ENCODE measurements at places on chromosomes 11 and 22. TPM values are rescaled to one million over a fixed set of nuclear protein-coding genes. Genes with fewer than 3 reads are reported as not detected.

- no peak for DNase-seq
These were observed 125.8 kb downstream of the RASSF10 start for GRCh38 chr11:13134886-13135285.

- DNase-seq: no peak
These were observed 227.4 kb downstream of the CSNK2A3 start for GRCh38 chr11:11125618-11126017.

DNA sequence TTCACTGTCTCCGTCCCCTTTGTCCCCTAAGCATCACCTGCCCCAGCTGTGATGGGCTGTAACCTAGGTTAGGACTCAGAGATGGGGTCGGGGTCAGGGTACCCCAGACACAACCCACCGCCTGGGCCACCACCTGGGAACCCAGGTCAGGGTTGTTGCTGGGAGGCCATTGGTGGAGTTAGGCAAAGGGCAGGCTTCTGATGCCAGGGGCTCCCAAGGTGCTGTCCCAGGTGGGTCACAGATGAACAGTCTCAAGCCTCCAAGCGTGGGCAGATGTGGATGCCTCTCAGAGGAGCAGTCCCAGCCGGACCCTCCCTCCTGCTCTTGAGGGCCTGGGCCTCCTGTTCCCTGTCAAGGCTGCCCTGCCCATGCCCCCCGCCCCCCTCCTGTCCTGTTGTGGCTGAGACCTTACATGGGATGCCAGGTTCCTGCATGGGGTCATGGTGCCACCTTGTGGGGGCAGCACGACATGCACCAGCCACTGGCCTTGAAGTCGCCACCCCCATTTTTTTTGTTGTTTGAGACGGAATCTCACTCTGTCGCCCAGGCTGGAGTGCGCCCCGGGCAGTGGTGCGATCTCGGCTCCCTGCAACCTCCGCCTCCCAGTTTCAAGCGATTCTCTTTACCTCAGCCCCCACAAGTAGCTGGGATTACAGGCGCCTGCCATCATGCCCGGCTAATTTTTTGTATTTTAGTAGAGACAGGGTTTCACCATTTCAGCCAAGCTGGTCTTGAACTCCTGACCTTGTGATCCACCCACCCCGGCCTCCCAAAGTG is 12.1 kb downstream of the GATD1 start:
- peak; percentile 82 for DNase-seq

GRCh38 chr22:37420686-37421467 is 6.4 kb downstream of the ELFN2 start:
- DNase-seq: no peak

DNA sequence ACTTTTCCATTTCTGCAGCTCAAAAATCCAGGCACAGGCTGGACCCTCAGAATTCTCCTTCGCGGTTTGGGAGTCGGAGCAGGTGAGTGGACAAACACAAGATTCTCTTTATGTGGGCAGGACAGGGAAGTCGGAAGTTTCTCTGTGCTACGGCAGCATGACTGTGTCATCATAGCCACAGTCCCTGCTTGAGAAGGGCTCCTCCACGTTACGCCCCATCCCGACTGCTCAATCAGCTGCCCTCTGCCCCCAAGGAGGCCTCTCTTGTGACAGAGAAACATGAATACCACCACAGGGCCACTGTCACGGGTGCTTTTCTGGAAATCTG is 89.0 kb upstream of the SHISAL1 start:
- DNase-seq: no peak

GRCh38 chr11:2760196-2760871 is 60.5 kb upstream of the KCNQ1OT1 start:
- DNase-seq: peak; percentile 36

DNA sequence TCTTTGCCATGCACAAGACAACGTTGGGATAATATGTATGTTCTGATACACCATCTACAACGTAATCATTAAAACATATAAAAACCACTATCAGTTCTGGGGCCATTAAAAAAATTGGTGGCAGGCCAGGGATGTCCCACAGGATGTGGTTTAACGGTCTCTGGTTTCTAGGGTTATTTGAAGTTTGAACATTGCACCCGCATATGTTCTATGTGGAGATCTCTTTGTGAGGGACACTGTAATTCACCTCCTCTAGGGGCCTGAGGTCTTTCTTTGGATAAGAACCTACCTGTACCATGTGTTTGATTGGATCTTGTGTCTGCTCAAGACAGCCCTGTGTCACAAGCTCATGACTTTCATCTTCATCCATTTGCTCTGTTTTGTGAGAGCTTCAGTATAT is 73.2 kb downstream of the GGTLC2 start:
- DNase-seq: no peak

DNA sequence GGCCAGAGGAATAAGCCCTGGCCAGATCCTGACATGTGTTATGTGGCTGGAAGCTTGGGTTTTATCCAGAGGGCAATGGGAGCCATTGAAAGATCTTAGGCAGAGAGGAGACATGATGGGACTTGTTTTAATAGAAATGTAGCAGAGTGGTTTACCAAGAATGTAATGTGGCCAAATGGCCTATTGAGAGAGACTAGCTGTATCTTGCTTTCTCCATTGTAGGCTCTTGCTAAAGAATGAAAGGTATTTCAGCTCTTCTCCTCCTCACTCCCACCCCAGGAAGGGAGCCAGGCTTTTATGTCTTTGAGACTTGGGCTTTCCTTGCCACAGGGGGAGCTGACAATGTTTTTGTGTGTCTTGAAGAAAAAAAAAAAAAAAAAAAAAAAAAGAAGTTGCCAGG is 82.3 kb downstream of the TRIM29 start:
- no peak for DNase-seq

- DNase-seq: no peak
These were observed 39.4 kb downstream of the GNB1L start for GRCh38 chr22:19815093-19815822.

GRCh38 chr11:61851113-61851899 is 23.2 kb downstream of the FADS2 start:
- no peak for DNase-seq

- DNase-seq: no peak
These were observed 141.3 kb downstream of the GRIK4 start for GRCh38 chr11:120652705-120653335.

- no peak for DNase-seq
These were observed 70.9 kb downstream of the ADAMTS15 start for GRCh38 chr11:130519128-130519932.

DNA sequence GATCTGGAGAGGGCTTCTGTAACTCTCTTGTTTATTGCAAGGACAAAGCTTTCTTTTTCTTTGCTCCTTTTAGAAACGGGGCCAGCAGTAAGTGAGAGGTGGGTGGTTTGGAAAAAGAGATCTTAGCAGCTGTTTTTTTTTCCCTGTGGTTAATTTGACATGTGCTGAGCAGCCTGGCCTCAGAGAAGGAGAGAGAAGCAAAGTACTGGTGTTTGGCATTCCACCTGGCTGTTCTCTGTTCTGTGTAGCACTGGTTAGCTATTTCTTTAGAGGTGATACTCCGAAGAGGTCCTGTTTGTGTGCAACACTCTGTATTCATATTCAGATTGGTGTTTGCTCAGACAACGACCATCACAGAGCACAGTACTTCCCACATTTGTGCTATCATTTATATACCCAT is 80.8 kb upstream of the SORL1-AS1 start:
- no peak for DNase-seq

DNA sequence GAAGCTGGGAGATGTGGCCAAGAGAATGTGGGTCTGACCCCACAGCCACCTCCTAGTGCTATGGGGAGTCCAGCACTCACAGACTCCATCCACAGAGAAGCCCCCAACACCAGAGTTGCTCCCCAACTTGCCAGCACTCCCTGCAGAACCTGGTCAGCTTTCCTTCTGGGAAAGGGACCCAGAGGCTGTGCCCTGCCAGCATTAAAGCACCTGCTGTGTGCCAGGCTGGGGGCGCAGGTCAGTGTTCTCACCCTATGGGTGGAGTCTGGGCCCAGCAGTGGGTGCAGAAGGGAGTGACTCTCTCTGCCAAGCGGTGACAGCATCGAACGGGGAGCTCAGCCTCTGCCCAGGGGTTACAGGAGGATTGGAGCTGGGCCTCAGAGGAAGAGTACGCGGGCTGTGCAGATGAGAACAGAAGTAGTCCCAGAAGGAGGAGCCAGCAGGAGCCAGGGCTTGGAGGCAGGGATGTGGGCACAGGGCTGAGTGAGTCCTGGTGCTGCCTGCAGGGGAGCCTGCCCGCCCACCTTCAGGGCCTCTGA is 114.4 kb downstream of the MPPED1 start:
- peak; percentile 59 for DNase-seq

GRCh38 chr11:131300439-131300717 is 70.0 kb upstream of the NTM start:
- no peak for DNase-seq

DNA sequence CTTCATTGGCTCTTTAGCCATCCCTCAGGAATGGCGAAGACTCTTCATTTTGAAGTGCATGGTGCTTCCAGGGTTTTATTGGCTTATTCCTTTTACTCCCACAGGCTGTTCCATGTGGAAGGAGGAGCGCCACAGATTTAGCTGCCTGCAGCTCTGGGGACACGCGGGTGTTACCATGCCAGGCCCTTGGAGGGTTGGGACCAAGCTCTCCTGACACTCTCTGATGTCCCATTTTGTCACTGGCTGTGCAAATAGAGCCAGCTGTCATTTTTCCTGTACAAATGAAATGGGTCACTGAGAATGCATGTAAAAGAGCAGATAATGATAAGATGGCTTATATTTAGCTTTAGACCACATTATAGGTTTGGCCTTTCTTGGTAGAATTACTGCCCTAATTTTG is 9.2 kb downstream of the THYN1 start:
- DNase-seq: no peak

GRCh38 chr11:94746721-94747120 is 21.4 kb upstream of the AMOTL1 start:
- DNase-seq: no peak

GRCh38 chr11:60625262-60625661 is 74.2 kb upstream of the MS4A8 start:
- no peak for DNase-seq

- DNase-seq: no peak
These were observed 51.5 kb downstream of the FAM181B start for GRCh38 chr11:82682003-82682751.

DNA sequence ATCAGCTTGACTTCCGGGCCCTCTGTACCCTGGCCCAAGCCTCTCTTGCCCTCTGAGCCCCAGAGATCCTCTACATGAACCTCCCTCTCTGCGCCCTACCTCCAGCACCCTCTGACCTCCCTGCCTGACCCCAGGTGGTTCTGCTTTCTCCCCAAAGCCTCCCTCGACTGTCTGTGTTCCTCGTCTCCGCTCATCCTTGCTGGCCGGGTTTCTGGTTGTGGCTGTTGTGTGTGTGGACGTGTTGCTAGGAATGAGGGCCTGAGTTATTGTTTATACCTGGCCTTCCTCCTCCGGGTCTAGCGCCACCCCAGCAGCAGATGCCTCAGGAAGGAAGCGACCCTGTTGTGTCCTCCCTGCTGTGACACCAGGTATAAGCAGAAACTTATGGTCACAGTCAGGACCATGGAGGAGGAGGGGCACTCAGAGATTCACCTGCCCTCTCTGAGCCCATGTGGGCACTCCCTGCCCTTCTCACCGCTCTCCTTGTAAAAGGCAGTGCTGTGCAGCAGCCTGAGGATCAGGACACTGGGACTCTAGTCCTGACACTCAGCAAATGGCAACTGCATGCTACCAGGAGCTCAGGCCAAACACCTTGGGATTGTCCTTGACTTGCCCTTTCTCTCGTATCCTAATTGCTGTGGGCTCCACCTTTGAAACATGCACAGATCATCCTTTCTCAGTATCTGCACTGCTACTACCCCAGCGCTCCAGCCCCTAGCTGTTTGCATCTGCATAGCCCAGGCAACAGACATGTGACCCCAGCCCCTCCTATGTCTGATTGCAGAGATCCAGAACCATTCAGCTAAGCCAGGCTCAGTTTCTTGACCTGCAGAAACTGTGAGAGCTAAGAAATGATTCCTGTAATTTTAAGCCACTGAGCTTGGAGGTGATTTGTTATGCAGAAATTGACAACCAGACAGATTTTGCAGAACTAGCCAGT is 140.1 kb downstream of the ST3GAL4 start:
- no peak for DNase-seq

DNA sequence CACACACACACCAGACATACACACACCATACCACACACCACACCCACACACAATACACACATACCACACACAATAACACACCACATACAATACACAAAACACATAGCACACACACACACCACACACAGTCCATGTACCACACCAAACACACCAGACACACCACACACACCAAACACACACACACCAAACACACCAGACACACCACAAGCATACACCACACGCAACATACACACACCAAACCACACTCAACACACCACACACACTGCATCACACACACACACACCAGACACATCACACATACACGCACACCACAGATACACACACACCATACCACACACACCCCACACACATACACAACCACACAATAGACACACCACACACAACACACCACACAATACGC is 54.8 kb downstream of the IGSF9B start:
- no peak for DNase-seq

GRCh38 chr22:31177420-31178162 is 17.6 kb downstream of the RNF185 start:
- DNase-seq: peak; percentile 84

ZFTA gene
- polyA plus RNA-seq: 4.3 TPM

ANGPTL5 gene
- not detected for polyA plus RNA-seq

APOA4 gene
- polyA plus RNA-seq: 457 TPM

POTEH gene
- not detected for polyA plus RNA-seq

NXPE1 gene
- polyA plus RNA-seq: 6.3 TPM

CRYAB gene
- polyA plus RNA-seq: 483 TPM

RCOR2 gene
- polyA plus RNA-seq: 0.63 TPM

POLDIP3 gene
- 32.9 TPM for polyA plus RNA-seq

GLB1L2 gene
- 2.2 TPM for polyA plus RNA-seq

PGA5 gene
- polyA plus RNA-seq: not detected

MUC5AC gene
- polyA plus RNA-seq: 0.05 TPM
